ENCODE measurements at places on chromosomes 7 and 10.
A peak's percentile ranks its signal among the peaks of the same experiment; 100 is the strongest.

DNA sequence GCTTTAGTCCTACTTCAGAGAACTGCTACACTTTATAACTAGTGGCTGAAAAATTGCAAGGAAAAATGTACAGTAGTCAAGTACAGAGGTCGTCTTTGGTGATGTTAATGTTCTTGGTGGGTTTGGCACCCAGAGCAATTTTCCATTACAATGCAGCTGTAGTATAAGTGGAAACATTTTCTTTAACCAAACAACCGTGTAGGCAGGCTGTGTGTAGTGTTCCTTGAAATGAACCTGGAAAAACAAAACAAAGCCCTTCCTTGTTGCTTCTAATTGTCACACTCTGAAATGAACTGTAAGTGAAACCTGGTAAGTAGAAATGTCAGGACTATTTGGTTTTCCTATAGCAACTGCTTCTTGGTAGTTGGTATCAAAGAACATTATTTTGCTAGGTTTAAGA lies 256.9 kb downstream of the MDFIC start:
- DNase-seq = no peak

DNA sequence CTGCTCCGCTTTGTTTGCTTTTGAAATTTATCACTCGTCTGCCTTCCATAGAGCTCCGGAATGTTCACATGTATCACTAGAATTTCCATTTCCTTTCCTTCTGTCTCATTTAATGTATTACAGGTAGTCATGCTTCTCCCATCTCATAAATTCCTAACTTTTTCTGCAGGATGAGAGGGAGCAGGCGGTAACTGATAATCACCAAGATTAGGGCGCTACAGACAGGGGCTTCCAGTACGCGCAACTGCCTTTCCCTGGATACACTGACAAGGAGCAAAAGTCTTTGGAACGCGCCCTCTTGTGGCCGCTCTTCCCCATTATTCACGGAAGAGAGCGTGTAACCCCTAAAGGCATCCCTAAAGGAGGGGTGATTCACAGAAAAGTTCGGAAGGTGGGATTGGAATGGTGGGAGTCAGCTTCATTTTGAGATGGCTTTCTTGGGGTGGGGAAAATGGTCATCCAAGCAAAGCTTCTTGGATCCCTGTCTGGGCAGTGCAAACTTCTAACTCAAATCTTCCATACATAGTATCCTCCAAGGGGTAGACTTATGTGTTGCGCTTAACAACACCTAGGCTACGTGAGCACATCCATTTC lies 6.5 kb downstream of the INHBA start:
- DNase-seq = peak; percentile 72

DNA sequence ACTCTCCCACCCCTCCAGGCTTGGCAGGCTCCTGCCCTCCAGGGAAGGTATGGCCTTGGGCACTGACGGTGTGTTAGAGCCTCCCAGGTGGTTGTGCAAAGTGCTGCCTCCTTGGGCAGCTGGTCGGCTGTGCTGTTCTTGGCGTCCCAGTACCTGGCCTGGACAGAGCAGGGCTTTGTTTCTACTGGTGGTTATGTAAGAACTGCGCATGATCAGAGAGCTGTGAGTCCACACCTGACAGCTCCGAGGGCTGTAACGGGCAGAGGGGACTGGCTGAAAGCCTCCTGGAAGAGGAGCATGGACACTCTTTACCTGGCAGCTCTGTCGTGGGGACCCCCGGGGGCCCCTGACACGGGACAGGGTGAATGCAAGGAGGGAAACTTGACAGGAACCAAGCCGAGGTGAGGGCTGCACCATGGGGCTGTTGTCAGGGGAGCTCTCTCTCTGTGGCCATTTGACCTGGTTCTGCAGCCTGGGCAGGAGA lies 3.1 kb upstream of the SFRP5 start:
- no peak for DNase-seq

GRCh38 chr10:94680544-94680943 lies 3.0 kb upstream of the CYP2C18 start:
- DNase-seq = no peak

DNA sequence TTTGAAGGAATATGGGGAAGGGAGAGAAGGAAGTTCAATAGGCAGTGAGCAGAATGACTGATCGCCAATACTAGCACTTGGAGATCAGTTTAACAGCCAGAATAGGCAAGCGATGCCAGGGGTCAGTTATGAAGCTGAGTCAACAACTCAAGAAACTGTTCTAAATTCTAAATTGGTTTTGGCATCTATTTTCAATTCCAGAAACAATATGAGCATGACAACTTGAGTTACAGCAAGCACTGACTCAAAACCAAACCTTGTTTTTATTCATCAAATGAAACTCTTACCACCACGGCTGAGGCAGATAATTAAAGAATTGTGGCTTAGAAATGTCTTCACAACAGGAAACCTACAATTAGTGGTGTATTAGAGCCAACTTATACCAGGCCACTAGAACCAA lies 180.5 kb upstream of the ASAH2 start:
- DNase-seq = no peak

GRCh38 chr10:48364659-48365405 lies 58.4 kb downstream of the MAPK8 start:
- peak; percentile 42 for DNase-seq

DNA sequence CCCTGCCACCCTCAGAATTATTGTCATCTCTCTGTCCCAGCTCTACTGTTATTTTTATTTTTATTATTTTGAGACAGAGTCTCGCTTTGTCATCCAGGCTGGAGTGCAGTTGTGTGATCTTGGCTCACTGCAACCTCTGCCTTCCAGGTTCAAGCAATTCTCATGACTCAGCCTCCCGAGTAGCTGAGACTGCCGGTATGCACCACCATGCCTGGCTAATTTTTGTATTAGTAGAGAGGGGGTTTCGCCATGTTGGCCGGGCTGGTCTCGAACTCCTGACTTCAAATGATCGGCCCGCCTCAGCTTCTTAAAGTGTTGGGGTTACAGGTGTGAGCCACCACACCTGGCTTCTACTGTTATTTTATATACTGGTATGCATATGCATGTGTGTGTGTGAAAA lies 11.0 kb downstream of the CALHM2 start:
- no peak for DNase-seq

- DNase-seq = no peak
Measured at GRCh38 chr7:151758622-151759540, 118.0 kb downstream of the PRKAG2 start.

- peak; percentile 18 for DNase-seq
Measured at GRCh38 chr10:76552091-76552873, 1085.3 kb downstream of the KCNMA1 start.

DNA sequence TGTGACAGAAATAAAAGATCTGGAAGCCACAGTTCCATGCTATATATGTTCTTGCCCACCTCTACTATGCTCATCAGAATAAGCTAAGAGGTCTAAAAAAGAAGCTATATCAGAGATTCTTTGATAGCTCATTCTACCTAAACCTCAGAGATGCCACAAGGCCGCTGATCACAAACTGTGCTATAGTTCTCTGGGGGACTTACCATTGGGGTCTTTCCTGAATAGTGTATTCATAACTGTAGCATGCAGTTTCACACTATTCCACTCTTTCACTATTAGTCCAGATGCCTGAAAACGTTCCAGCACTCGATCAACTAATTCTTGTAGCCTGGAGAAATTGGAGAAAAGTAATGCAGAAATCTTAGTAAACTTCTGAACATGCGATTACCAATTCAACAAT lies 44.5 kb upstream of the SPOCK2 start:
- DNase-seq = no peak

DNA sequence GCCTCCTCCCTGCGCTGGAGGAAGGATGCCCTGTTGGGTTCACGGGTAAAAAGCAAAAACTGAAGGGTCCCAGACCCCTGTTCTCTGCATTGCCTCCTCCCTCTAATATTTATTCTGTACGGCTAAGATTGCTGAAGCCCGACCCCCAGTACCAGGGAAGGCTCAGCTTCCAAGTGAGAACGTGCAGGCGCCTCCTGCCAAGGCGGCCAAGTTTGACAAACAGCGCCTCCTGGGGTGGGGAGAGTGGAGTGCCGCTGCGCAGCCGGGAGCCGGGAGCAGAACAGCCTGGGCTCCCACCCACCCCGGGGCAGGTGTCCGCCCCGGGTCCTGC lies 4.7 kb upstream of the EBF3 start:
- peak; percentile 30 for DNase-seq

DNA sequence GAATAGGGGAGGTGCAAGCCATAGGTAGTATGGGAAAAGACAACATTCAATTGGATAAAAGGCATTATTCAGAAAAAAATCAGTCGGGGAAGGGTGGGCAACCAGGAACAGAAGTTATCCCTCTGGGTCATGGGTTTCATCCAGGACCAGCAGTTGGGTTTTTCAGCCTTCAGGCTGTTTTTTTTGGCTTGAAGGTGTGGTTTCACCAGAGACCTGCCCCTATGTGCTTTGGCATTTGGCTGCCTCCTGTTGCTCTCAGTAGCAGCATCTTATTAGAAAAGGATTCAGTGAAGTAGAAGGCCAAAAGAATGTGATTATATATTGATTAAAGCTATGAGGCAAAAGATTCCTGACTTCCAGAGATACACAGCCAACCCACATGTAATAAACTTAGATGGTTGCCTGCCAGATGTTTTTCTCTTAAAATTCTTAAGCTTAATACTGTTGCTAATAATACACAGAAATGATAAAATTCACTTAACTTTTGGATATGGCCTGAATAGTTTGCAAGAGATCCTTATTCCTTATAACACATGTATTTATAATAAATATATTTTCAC lies 251.7 kb upstream of the CSTF2T start:
- DNase-seq = no peak

DNA sequence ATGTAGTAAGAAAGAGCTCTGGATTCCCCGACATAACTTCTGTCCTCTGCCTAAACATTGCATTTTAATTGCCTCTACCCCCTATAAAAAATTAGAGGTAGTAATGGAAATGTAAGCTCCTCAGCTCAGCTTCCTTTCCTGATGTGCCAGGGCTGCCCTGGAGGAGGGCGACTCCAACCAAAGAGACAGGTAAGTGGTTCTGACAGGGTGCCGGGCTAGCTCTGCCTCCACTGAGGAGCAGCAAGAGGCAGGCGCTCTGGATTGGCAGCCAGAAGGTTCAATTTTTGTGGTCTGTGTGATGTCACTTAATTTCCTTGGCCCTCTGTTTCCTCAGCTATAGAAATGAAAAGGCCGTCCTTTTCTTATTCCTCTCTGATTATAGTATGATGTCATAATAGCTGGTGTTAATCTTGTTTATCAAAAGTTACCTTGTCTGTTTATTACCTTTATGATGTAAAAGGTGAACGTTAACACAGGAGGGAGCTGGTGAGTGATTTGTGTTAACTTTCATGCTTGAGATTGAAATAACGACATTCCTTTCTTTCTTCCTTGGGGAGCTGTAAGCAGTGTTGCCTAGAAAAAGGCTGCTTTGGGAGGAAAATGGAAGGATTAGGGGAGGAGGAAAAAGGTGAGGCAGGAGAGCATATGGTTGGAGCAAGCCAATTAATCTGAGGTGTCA lies 51.8 kb downstream of the ANLN start:
- no peak for DNase-seq

All from inflammatory macrophage (primary cell).